ENCODE measurements at places on chromosomes 6 and 20. TPM values are rescaled to one million over a fixed set of nuclear protein-coding genes. Genes with fewer than 3 reads are reported as not detected.

GRCh38 chr6:33720998-33721397 is 9.5 kb upstream of the UQCC2 start:
- peaks cover 14% of the 10 kb centered on the region for H3K27me3 ChIP-seq
- DNase-seq, result no peak
- peaks cover 15% of the 10 kb centered on the region for H3K4me1 ChIP-seq
- no peak overlapping the region for H3K4me3 ChIP-seq

Gene PKIB
- 2.0 TPM for total RNA-seq

- H3K27me3 ChIP-seq, result no peaks in the 10 kb centered on the region
- H3K36me3 ChIP-seq, result no peaks in the 10 kb centered on the region
- H3K27ac ChIP-seq, result no peak overlapping the region
- no peak overlapping the region for H3K4me3 ChIP-seq
- peaks cover 15% of the 10 kb centered on the region for H3K4me1 ChIP-seq
- no peak for DNase-seq
Observed at GRCh38 chr6:5469101-5469846, 208.0 kb downstream of the FARS2 start.

DNA sequence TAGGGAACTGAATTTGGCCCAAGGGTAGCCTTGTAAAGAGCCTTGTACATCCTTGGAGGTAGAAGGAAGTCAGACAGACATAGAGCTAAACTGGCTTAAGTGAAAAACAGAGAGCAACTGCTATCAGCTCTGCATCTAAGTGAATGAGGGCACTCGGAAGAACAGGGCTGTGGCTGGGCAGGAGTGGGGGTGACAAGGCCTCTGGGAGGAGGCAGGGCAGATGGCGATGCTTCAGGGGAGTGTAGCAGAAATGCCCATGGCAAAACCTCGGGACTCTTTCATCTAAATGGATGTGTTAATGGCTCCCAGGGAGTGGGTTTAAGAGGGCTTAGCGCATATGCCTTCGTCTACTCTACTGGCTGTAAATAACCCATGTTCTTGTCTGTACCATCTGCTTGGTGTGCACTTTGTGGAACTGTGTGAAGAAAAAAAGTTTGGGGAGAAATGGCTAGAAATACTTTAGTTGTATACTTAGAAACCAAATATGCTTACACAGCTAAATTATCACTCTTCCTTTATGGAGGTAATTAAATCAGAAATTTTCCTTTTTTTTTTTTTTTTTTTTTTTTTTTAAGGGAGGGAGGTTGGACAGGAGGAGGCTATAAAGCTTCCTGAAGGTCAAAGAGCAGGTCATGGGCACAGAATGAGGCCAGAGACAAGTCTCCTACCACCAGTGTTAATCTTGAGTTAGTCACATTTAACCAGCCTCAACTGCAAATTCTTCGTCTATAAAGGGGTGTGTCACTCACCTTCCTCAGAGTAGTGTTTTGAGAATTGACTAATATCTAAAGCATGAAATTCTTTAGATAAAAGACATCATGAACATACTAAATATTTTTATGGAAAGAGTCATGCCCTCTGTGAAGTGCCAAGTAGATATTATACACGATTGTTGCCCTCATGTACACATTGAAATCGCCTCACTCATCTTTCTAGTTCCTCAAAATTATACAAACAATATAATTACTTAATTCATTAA is 60.9 kb downstream of the FYN start:
- H3K27ac ChIP-seq, result peak overlapping the region; percentile 99
- peak overlapping the region; percentile 83 for H3K4me3 ChIP-seq
- H3K27me3 ChIP-seq, result no peaks in the 10 kb centered on the region
- DNase-seq, result no peak

DNA sequence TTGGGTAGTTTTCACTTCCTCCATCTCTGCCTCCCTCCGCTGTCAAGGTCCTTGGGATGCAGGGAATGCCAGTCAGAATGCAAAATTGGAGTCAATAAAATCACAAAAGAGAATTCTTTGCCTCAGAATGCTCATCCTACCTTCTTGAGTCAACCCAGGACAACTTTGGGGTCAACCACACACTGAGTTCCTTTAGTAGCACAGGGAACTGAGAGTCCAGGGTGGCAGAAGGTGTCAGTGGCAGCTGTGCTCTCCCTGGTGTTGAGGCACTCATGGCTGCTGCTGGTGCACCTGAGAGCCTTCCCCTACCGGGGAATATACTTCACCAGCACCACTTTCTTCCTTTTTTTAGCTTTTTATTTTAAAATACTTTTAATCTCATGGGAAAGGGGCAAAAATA is 829 bp upstream of the NOTCH4 start:
- no peak overlapping the region for H3K27ac ChIP-seq
- H3K27me3 ChIP-seq, result no peaks in the 10 kb centered on the region
- DNase-seq, result no peak
- H3K4me3 ChIP-seq, result no peak overlapping the region
- H3K36me3 ChIP-seq, result no peaks in the 10 kb centered on the region

Gene LIN28B
- not detected for total RNA-seq

DNA sequence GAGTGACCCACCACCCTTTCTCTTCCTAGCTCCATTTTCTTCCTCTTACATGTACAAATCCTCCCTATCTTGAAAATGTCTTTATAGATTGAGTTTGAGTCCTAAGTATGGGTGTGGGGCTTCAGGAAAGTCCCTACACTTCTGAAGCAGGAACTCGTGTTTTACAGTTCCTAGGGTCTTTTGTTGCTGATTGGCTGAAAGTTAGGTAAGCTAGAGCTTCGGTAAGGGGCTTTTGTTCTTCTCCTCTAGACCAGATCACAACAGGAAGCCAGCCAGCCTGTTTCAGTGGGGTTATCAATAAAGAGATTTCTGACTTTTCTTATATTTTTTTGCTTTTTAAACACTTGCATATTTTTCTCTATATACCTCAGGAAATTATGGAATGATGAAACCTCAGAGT is 51.3 kb downstream of the CNR1 start:
- no peak overlapping the region for H3K27ac ChIP-seq
- no peak for DNase-seq
- no peaks in the 10 kb centered on the region for H3K36me3 ChIP-seq
- peaks cover 9% of the 10 kb centered on the region for H3K27me3 ChIP-seq
- H3K4me1 ChIP-seq, result no peaks in the 10 kb centered on the region
- H3K4me3 ChIP-seq, result no peak overlapping the region

GRCh38 chr6:50333696-50334095 is 284.0 kb upstream of the DEFB112 start:
- H3K27ac ChIP-seq, result no peak overlapping the region
- DNase-seq, result no peak
- H3K27me3 ChIP-seq, result no peaks in the 10 kb centered on the region
- H3K4me1 ChIP-seq, result no peaks in the 10 kb centered on the region
- H3K36me3 ChIP-seq, result no peaks in the 10 kb centered on the region

- H3K4me3 ChIP-seq, result no peak overlapping the region
- no peaks in the 10 kb centered on the region for H3K4me1 ChIP-seq
Observed at GRCh38 chr6:104928141-104928540, 28.8 kb upstream of the LIN28B start.

DNA sequence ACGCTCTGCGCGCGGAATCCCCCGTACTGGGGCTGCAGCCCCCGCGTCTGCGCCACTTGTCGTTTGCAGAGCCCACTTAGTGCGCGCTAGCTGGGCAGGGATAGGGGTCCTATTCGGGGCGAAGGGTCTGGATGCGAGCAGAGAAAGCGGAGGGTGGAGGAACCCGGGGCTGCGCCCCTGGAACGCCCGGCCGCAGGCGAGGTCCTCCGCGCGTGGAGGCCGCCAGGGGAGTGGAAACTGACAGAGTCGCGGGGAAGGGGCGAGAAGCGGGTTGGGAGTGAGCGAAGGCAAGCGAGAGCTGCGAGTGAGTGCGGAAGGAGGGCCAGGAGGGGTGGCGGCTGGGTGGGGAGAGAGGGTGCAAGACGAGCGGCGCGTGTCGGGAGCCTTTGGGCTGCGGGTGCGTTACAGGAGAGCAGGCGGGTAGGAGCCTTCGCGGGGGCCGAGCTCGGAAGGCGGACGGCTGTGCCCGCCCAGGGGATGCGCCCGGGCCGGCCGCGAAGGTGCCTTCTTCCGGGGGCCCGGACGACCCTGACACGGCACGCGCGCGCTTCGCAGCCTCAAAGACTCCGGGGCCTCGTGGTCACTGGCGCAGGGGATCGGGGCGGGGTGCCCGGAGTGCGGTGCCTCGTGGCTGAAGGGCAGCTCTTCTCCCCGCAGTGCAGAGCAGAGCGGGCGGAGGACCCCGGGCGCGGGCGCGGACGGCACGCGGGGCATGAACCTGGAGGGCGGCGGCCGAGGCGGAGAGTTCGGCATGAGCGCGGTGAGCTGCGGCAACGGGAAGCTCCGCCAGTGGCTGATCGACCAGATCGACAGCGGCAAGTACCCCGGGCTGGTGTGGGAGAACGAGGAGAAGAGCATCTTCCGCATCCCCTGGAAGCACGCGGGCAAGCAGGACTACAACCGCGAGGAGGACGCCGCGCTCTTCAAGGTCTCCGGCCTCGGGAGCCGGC is 1.2 kb downstream of the IRF4 start:
- no peaks in the 10 kb centered on the region for H3K27me3 ChIP-seq
- peaks cover 44% of the 10 kb centered on the region for H3K36me3 ChIP-seq
- peak; percentile 60 for DNase-seq
- peak overlapping the region; percentile 85 for H3K4me3 ChIP-seq
- peak overlapping the region; percentile 90 for H3K27ac ChIP-seq

Gene SNX3
- 61.4 TPM for total RNA-seq

DNA sequence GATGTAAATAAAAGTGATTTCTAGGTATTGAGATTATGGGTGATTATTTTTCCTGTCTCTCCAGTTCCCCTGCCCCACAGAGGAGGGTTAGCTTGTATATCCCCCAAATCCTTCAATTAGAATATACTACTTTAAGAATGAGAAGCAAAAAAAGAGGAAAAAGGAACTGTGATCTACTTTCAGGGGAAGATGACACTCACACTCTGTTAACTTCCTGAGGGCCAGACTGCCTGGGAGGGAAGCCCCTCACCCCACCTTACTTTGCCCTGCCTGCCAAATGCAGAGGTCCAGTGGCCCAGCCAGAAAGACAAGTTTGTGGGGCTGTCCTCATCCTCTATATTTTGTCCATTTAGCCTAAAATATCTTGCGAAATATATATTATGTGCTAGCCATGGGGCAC is 9.2 kb upstream of the LY86 start:
- no peak for DNase-seq
- H3K27me3 ChIP-seq, result no peaks in the 10 kb centered on the region
- no peak overlapping the region for H3K27ac ChIP-seq
- H3K36me3 ChIP-seq, result peaks cover 16% of the 10 kb centered on the region

Gene FILIP1
- 0.05 TPM for total RNA-seq

Gene FAM209B
- 1.3 TPM for total RNA-seq

DNA sequence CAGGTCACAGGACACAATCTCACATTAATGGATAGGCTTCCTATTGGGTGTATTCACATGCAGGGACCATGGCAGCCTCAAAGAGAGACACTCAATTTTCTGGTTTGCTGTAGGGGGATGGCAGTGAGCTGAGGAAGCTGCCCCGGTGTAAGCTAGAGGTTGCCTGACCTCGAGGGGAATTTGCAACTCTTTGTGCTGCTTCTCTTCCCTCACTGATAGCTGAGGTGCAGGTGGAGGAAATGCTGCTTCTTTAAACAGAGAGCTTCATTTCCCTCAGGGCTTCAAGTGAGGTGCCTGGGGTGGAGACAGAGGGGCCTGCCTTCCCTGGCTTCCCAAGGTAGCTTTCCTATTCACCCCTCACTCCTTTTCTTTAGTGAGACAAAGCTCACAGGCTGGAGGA is 151.9 kb downstream of the CD83 start:
- H3K4me1 ChIP-seq, result peaks cover 37% of the 10 kb centered on the region
- H3K4me3 ChIP-seq, result no peak overlapping the region
- DNase-seq, result no peak
- no peak overlapping the region for H3K27ac ChIP-seq
- H3K27me3 ChIP-seq, result no peaks in the 10 kb centered on the region

Gene SYCP2L
- not detected for total RNA-seq

DNA sequence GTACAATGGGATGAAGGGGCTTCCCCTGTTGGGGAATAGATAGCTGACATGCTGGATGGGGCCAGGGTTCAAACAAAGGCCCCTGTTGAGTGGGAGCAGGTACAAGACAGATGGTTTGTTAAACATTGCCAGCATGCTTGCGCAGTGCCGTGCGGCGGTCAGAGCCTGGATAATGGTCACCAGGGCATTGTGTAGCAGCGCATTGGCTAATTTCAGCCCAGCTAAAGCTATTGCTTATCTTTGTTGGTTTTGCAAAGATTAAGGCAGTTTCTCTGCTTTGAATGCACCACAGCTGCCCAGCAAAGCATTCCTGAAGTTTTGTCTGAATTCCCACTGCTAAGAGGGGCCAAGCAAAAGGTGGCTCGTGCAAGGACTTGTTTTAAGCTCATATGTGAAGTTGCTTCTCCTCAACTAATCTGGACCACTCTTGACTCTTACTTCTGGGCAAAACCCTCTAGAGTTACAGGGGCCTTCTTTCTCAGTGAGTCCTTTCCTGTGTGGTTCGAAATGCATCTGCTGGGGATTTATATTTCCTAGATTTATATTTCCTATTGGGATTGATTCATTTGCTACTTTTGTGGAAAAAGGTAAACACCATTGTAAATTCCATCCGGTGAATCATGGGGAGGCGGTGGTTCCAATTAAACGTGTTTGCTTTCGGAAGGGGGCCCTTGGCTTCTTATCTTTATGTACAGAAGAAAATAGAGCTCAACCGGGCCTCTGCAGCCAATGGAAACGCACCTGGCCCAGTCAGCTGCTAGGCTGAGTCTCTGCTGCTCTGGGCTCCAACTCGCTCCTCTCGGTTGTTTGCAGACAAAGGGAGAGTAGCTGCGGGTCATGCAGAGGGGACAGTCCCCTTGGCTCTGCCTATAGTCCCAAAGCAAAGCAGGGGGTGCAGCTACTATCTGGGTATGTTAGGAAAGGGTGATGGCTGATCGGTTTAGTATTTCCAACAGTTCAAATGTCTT is 72.1 kb downstream of the FOXA2 start:
- H3K27ac ChIP-seq, result no peak overlapping the region
- H3K4me3 ChIP-seq, result no peak overlapping the region
- no peaks in the 10 kb centered on the region for H3K4me1 ChIP-seq
- DNase-seq, result no peak
- no peaks in the 10 kb centered on the region for H3K27me3 ChIP-seq
- no peaks in the 10 kb centered on the region for H3K36me3 ChIP-seq

Gene NRM
- 26.9 TPM for total RNA-seq

Gene TBCC
- total RNA-seq, result 25.3 TPM

Data from activated T-cell treated with anti-CD3 and anti-CD28 coated beads, Interleukin-2, amount 50 U/mL, for 72 hours (primary cell).